CD4-positive, alpha-beta T cell (primary cell): ENCODE measurements at places on chromosomes 1 and 21. TPM values are rescaled to one million over a fixed set of nuclear protein-coding genes. Genes with fewer than 3 reads are reported as not detected.

DNA sequence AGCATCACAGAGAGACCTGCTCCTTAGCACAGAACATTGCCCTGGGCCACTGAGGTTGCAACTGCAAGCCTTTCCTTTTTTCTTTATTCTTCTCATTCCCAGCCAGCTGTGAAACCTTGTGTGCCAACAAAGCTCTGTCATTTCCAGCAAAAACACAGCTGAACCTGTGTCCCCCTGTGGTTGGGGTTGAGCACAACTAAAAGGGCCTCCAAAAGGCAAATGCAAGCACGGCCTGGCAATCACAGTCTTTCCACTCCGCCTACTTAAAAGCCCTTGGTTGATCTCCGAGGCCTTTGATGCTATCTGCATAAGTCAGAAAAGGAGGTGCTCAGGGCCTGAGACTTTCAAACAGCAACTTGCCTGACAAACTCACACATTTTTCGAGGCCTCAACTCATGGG, 32.7 kb downstream of the SUSD4 start:
- no peak for DNase-seq
- H3K36me3 ChIP-seq = no peaks in the 10 kb centered on the region
- H3K4me1 ChIP-seq = peaks cover 10% of the 10 kb centered on the region
- no peaks in the 10 kb centered on the region for H3K27me3 ChIP-seq
- H3K27ac ChIP-seq = no peak overlapping the region

- H3K36me3 ChIP-seq = peaks cover 10% of the 10 kb centered on the region
- no peak for DNase-seq
- H3K27me3 ChIP-seq = no peaks in the 10 kb centered on the region
- H3K4me1 ChIP-seq = peaks cover 71% of the 10 kb centered on the region
- H3K27ac ChIP-seq = no peak overlapping the region
- H3K4me3 ChIP-seq = no peak overlapping the region
Observed at GRCh38 chr1:32111040-32111623, 3.3 kb downstream of the KPNA6 start.

The ITLN1 gene
- total RNA-seq = not detected

The CNR2 gene
- not detected for total RNA-seq

- no peak for DNase-seq
- no peaks in the 10 kb centered on the region for H3K36me3 ChIP-seq
- H3K27ac ChIP-seq = no peak overlapping the region
- no peaks in the 10 kb centered on the region for H3K4me1 ChIP-seq
Observed at GRCh38 chr1:183284086-183284485, 98.0 kb downstream of the LAMC2 start.
